ENCODE measurements at places on chromosomes 16 and 17.

GRCh38 chr17:8836821-8837562, 30.5 kb downstream of the PIK3R6 start:
- DNase-seq = no peak

- no peak for DNase-seq
These were observed 44.0 kb downstream of the SOST start for GRCh38 chr17:43714465-43715149.

- no peak for DNase-seq
These were observed at the start of gene PRCD for GRCh38 chr17:76539631-76540271. Gene PRCD (plus strand): TSS chr17:76540044. CDS start chr17:76540142, 98 bp downstream.

DNA sequence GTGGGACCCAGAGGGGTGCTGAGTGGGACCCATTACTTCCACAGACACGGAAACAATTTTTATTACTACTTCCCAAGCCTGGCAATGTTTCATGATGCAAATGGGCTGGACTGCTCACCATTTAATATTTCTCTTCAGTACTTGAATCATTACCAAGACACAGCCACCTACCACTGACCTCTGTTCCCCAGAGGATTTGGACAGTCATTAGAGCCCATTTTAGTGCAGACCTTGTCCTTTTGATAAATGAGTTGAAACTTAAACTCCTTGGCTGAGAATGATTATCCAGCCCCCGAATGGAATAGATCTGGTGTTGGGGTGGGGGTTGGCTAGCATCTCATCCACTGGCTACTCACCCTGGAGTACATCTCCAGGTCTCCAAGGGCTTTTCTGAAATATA, 33.6 kb upstream of the APOH start:
- DNase-seq = no peak

- DNase-seq = no peak
These were observed 126.6 kb downstream of the TMEM132E start for GRCh38 chr17:34706029-34706428.

- no peak for DNase-seq
These were observed 248.1 kb downstream of the HS3ST3A1 start for GRCh38 chr17:13353590-13353989.

DNA sequence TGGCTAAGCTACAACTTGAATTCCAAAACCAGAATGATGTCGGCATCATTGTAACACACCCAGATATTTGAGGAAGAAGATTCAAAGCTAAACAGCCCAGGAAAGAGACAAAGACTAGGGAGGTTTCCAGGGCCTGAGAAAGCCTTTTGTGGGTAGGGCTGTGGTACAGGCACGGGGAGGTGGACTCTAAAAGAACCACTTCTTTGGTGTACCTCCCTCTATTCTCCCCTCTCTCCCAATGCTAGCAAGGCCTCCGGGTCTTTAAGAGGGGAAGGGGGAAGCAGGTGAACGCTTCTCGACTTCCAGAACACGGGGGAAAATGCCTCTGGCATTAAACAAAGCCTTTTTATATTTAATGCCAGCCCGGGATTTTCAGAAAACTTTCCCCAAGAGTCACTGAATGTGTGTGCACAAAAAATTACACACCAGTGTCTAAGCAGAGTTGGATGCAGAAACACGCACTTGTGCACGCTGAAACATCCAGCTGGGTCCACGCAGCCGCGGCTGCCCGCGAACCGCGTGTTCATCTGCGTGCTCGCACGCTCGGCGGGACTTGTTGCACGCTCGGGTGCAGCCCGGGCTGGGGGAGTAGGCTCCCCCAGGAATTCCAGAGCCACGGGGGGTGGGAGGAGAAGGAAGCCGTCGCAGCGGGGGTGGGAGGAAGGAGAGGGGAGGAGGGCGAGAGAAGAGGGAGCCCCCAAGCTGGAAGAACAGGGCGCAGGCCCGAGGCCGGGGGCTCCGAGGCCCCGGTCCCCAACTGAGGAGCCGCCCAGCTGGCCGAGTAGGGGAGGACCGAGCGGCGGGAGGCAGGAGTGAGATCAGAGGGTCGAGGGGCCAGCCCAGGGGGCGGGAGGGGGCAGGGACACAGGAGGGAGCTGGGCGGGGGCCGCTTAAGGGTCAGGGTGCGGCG, 20.1 kb upstream of the ZNF423 start:
- DNase-seq = no peak

GRCh38 chr16:2035431-2036199, 8.9 kb downstream of the NHERF2 start:
- DNase-seq = peak; percentile 33

DNA sequence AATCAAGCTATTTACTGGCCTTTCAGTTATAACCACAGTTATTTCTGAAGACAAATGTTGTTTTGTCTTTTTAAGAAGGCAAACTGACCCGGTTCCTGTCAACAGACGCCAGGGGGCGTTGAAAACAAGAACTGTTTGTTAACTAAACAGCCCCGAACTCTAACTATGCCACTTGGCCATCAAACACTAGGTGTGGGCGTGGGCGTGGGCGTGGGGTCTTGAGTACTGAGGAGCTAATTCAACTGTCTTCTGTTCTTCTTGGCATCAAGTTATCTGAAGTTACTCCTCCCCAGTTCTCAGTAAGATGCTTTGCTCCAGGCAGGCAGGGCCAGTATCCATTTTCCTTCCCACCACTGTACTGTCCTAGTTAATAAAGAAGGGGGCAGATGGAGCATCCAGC, 63.3 kb upstream of the MTMR4 start:
- DNase-seq = no peak

- peak; percentile 98 for DNase-seq
These were observed 20.7 kb upstream of the MYLK3 start for GRCh38 chr16:46768809-46769208.

- peak; percentile 55 for DNase-seq
These were observed 3.1 kb upstream of the TPPP3 start for GRCh38 chr16:67396159-67397035.

GRCh38 chr17:19720631-19721426, 4.4 kb upstream of the SLC47A2 start:
- peak; percentile 49 for DNase-seq

GRCh38 chr17:72952641-72953315, 139.7 kb downstream of the SLC39A11 start:
- DNase-seq = no peak

GRCh38 chr17:12104831-12105230, 84.2 kb downstream of the MAP2K4 start:
- no peak for DNase-seq

DNA sequence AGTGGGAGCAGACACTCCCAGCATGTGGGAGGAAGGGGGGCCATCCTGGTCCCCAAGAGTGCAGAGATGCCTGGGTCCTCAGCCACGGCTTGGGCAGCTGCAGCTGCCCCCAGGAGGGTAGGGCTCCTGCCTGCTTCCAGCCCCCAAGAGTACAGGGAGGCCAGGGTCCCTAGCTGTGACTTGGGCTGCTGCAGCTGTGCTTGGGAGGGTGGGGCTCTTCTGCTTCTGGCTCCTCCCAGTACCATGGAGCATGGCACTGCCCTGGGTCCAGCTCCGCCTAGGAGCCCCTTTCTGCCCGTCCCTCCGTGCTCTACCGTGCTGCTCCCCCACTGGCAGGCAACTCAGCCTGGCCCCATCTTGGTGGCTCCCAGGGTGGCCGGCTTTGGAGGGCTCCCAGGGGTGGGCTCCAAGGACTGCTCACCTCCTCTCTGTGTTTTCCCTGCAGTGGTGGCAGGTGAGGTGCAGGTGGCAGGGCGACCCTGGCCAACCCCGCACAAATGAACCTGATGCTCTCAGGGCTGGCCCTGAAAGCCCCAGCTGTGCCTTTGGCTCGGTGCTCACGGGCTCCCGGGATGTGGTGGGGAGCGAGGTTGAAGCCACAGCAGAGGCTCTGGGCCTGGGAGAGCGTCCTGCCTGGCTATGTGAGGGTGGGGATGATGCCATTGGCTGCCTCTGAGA, 18.5 kb upstream of the USP22 start:
- no peak for DNase-seq

GRCh38 chr17:68381076-68381900, 76.0 kb downstream of the WIPI1 start:
- DNase-seq = no peak
